ENCODE measurements at places on chromosomes 7 and 10. TPM values are rescaled to one million over a fixed set of nuclear protein-coding genes. Genes with fewer than 3 reads are reported as not detected.

Gene CYP26C1
- total RNA-seq: not detected

Gene OR2A25
- total RNA-seq: not detected

Gene CLRN3
- total RNA-seq: not detected

Gene CCDC172
- total RNA-seq: not detected

Gene PDE1C
- total RNA-seq: 3.8 TPM

Gene ZMIZ2
- 32.9 TPM for total RNA-seq

Gene OR2A1
- total RNA-seq: not detected

Gene SPOCK2
- total RNA-seq: 0.51 TPM

Gene CYP2C8
- not detected for total RNA-seq

Gene SLC13A1
- total RNA-seq: not detected

Gene VSTM4
- total RNA-seq: 0.50 TPM

Gene CFAP69
- 3.3 TPM for total RNA-seq

Gene OR13A1
- total RNA-seq: not detected

Gene COL17A1
- 1.8 TPM for total RNA-seq

Gene NRAP
- not detected for total RNA-seq
